Inflammatory macrophage treated with lipopolysaccharide for 1 hour (primary cell): ENCODE measurements at places on chromosomes 1 and 21.

DNA sequence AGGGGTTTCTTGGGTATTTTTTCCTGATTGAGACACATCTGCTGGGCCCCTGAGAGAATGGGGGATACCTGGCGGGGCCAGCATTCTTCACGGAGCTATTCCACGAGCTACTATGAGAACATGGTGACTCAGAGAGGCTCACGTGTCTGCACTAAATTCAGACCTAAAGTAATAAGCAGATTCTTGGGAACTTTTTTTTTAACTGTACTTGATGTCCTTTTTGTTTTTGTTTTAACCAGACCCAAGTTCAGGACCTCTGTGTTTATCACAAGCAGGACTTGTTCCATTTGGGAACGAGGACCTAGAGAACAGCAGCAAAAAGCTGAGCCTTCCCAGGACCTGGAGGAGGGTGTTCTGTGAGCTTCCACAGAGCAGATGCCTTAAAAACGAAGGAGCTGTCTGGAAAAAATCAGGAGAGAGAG lies 44.0 kb downstream of the EVA1C start:
- no peak for DNase-seq

GRCh38 chr1:26373789-26374188 lies 1.2 kb upstream of the ZNF683 start:
- no peak for DNase-seq

GRCh38 chr1:180265201-180265600 lies 35.1 kb downstream of the LHX4 start:
- DNase-seq = no peak

GRCh38 chr1:153646672-153647345 lies 11.7 kb upstream of the SNAPIN start:
- DNase-seq = peak; percentile 80

DNA sequence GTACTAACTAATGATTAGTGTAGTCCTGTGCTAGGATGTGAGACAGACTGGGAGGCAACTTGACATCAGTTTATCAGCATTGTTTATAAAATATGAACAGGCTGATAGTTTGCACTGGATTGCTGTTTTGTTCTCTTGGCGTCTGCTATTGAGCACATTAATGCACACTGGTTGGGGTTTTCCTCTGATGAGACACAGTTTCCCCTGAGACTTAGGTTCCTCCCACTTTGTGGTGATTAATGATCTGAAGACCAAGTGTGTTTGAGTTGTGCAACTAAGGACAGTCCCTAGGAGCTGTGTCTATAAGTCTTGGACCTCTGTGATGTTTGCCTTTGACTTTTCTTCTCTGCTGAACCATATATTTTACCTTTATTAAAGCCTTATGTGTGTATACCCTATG lies 1015.4 kb downstream of the AMY1C start:
- peak; percentile 44 for DNase-seq

DNA sequence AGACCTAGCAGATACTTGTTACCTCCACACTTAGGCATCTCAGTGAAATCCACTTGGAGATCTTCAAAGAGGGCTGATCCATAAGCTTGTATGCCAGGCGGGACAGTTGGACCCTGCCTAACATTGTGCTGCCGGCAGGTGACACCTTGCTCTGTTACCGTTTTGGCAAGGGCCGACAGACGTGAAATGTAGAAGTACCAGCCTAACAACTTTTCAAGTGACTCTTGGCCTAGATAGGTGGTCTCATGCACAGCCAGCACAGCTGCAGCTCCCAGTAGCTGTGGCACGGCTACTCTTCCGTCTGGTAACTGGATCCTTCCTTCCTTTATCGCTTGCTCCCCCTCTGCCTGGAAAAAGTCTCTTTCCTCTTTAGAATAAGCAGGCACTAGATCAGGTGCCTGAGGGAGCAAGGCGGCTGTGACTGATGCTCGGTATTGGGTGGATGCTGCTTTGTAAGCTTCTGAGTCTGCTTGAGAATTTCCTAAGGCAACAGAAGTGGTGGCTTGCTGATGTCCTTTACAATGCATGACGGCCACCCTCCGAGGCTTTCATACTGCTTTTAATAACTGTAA lies 713.5 kb downstream of the AMY1C start:
- no peak for DNase-seq

DNA sequence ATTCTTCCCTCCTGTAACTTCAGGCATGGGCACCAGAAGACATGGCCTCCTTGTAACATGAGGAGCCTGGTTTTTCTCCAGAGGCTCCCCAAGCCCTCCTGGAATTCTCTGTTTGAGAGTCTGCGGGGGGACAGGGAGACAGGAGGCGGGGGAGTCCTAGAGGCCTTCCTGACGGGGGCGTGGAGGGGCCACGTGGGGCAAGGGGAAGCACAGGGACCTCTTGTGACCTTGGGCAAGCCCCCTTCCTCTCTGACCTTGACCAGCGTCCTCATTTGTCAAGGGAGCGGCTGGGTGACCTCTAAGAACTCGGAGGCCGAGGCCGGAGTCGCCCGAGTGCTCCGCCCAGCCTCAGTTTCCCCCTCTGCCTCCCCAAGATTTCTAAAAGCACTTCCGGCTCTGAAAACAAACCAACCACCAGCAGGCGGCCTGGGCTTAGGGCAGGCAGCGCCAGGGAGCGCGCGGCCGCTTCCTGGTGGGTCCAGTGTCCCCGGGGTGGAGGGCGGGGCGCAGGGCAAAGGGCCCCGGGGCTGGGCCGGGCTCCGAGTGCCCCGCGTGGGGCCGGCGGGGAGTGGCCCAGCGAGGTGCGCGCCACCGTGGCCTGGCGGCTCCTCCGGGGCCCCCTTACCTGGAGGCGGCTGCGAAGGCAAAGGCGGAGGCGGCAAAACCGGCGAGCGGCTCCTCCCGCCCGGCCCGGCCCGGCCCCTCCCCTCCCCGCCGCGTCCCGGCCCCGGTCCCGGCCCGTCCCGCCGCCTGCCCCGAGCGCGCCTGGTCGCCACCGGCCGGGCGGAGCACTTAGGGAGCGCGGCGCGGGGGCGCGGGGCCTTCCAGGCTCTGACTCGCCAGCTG lies at the start of gene TMCO4:
Gene TMCO4 (minus strand): TSS at position 687 of the 846 bp plus-strand sequence. CDS start 19,158 bp downstream, outside the sequence.
- peak; percentile 55 for DNase-seq

GRCh38 chr1:171532520-171532919 lies 47.2 kb downstream of the PRRC2C start:
- no peak for DNase-seq

DNA sequence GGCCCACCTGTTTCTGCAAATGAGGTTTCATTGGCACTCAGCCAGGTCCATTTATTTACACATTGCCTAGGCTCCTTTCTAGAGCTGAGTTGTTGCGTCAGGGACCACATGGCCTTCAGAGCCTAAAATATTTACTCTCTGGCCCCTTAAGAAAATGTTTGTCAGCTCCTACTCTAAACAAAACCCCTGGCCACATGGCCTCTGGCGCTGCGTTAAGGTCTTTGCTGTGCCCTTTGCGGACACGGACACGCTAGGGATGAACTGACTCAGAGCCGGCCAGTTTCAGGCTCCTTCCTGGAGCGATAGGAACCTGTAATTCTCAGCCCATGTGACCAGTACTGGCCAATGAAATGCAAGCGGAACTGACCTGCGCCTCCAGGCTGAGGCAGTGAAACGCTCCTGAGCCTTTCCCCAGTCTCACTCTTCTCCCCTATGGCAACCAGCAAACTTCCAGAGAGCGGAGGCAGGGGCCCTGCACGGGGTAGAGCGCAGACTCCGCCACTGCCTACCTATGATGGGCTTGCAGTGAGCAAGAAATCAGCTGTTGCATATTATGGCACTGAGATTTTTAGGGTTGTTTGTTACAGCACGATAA lies 160.3 kb downstream of the ETS2 start:
- DNase-seq = no peak

- no peak for DNase-seq
These were observed at the start of gene SH2D2A for GRCh38 chr1:156816561-156817328. Gene SH2D2A (minus strand): TSS chr1:156816848. CDS start chr1:156816708, 140 bp downstream.

DNA sequence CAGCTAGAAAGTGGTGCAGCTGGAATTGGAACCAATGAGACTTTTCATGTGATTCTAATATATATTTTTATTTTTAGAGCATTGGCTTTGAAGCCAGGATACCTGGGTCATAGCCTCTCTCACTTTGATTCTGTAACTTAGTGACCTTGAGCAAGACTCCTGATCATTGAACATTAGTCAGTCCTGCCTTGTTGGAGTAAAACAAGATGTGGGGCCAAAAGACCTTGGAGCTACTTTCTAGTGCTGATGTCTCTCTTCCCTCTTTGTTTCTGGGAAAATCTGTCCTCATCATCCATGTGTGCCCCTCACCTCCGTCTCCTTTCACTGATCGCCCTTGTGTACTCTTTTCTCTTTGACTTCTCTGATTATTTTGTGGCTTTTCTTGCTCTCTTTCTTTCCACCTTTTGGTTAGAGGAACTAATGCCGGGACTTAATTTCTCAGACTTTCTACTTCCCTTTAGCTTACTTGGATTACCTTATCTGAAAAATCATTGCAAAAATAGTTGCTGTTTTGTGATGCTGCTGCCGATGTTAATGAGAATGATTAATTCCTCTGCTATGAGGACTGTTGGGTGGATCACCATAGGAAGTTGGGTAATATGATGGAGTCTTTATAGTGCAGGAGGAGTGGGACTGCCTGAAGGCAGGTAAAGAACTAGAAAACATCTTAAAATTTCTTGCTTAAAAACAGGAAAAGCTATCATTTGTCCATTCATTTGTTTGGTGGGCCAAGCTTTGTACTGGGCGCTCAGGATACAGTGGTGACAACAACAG lies 72.0 kb downstream of the NOS1AP start:
- no peak for DNase-seq

GRCh38 chr1:167454894-167455785 lies 63.2 kb downstream of the CD247 start:
- DNase-seq = peak; percentile 51

DNA sequence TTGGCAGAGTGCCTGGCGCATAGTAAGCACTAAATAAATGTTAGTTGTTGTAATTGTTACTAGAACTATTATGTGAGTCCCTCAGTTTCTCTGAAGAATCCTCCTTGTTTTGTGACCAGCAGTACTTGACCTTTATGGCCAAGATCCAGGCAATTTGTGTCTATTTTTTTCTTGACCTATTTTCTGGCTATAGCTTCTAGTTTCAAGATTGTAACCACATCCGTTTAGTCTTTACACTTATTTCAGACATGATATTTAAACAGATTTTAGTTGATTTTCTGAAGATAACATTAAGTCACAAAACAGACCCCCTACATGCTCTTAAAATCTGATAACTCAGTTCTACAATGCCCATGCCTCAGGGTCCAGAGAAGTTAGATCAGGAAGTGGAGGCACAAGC lies 50.3 kb downstream of the CDC7 start:
- no peak for DNase-seq

- DNase-seq = no peak
These were observed 653.9 kb upstream of the USP24 start for GRCh38 chr1:55869065-55869464.

DNA sequence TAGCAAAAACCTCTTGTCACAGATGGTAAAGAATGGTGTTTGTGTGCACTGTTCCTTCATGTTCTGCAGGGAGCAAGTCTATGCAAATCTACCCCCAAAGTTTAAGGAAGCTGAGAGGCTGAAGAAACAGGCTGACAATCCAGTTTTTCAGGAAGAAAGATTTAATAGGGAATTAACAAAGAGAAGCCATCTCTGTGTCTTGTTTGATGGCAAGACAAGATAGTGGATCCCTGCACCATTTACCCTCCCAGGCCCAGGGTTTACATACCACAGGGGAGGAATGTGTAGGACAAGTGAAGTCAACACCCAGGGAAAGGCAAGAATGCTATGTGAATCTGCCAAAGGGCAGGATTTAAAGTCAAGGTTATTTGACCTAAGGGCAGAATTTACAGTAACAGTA lies 48.1 kb upstream of the FNBP1L start:
- DNase-seq = peak; percentile 10

DNA sequence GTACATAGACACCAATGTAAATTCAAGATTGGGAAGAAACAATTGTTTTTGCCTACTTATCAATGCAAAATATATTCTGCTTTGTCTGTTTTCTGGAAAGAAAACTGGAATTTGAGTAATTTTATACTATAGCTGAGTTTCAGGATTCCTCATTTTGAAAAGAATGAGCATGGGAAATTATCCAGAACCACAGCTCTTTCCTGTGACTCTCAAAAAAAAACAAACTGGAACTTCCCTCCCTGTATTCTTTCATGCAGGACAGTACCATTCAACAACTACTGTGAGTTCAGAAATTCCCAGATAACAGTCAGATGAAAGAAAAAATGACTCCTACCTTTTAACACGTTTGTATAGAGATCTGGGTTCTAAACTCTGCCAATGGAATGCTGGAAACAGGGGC lies 372.4 kb downstream of the TGFB2 start:
- DNase-seq = no peak

DNA sequence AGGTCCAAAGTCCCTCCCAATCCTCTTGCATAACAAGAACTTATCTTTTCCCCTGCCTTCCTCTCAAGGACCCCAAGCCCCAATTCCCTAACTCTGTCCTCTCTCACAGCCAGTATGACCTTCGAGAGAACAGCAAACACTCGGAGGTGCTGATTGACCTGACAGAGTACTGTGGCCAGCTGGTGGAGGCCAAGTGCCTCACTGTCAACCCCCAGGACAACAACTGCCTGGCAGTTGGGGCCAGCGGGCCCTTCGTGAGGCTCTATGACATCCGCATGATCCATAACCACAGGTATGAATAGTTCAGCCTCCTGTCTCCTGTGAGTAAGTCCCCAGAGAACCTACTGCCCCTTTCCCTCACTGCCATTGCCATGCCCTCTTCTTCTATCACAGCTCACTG lies 29.9 kb upstream of the TMEM222 start:
- no peak for DNase-seq

- no peak for DNase-seq
These were observed at the start of gene LHX4 for GRCh38 chr1:180229483-180230415. Gene LHX4 (plus strand): TSS chr1:180230264. CDS start chr1:180230530, 266 bp downstream.

DNA sequence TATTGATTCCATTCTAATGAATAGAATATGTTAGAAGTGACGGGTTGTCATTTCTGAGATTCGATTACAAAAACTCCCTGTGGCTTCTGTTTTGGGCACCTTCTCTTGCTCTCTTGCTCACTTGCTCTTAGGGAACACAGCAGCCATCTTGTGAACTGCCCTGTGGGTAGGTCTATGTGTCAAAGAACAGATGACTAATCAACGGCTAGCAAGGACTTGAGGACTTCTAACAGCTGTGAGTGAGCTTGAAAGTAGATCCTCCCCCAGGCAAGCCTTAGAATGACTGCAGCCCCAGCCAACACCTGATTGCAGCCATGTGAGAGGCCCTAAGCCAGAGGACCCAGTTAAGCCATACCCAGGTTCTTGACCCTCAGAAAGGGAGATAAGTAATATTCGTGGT lies 49.3 kb downstream of the AZIN2 start:
- DNase-seq = no peak

GRCh38 chr1:56533621-56534020 lies 45.7 kb downstream of the PLPP3 start:
- DNase-seq = no peak
